ENCODE measurements at places on chromosomes 3 and 15. TPM values are rescaled to one million over a fixed set of nuclear protein-coding genes. Genes with fewer than 3 reads are reported as not detected.

Gene EEFSEC
- 2.3 TPM for total RNA-seq

Gene RFTN1
- total RNA-seq: 42.9 TPM

Gene RLBP1
- not detected for total RNA-seq

Gene NPAP1
- total RNA-seq: not detected

All from bladder microvascular endothelial cell (primary cell).